ENCODE measurements at places on chromosomes 3 and 15.

GRCh38 chr15:81814882-81815455 is 230.8 kb downstream of the MEX3B start:
- DNase-seq, result no peak

- DNase-seq, result no peak
Observed at GRCh38 chr3:29153811-29154210, 127.1 kb upstream of the RBMS3 start.

- DNase-seq, result no peak
Observed at GRCh38 chr3:6578526-6578925, 282.4 kb upstream of the GRM7 start.

- DNase-seq, result no peak
Observed at GRCh38 chr3:142904639-142905436, 16.0 kb upstream of the PCOLCE2 start.

GRCh38 chr3:48157202-48157840 is 30.9 kb downstream of the CDC25A start:
- DNase-seq, result no peak

DNA sequence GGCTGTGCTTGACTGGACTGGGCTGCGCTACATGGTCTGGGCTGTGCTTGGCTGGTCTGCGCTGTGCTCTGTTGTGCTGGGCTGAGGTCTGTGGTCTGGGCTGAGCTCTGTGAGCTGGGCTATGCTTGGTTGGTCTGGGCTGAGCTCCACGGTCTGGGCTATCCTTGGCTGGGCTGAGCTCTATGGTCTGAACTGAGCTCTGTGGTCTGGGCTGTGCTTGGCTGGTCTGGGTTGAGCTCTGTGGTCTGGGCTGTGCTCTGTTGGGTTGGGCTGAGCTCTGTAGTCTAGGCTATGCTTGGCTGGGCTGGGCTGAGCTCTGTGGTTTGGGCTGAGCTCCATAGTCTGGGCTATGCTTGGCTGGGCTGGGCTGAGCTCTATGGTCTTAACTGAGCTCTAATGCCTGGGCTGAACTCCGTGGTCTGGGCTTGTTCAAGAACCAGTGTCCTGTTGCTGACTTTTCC is 92.0 kb downstream of the PLXNA1 start:
- DNase-seq, result no peak

All from endothelial cell (in vitro differentiated cells).